HTR-8/SVneo (cell line): ENCODE measurements at places on chromosomes 6 and 20.

DNA sequence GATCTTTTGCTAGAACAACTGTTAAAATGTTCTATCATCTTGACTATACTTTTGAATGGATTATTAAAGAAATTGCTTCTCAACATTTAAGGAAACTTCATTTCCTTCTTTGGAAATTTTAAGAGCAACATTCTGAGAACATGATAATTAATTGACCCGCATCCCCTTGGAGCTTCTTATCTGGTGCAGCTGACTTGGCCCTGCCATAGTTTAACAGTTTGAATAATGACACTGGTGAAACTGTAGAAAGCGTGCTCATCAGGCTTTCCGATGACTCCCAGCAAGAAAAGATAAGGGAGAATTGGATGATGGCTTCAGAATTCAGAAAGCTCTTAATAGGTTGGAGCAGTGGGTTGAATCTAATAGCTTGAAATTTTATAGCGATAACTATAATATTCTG lies 38.1 kb downstream of the SNX9 start:
- no peak for DNase-seq

- DNase-seq: no peak
Observed at GRCh38 chr20:14385176-14385740, 47.8 kb upstream of the FLRT3 start.

- no peak for DNase-seq
Observed at GRCh38 chr20:54869765-54870164, 394.4 kb downstream of the DOK5 start.

DNA sequence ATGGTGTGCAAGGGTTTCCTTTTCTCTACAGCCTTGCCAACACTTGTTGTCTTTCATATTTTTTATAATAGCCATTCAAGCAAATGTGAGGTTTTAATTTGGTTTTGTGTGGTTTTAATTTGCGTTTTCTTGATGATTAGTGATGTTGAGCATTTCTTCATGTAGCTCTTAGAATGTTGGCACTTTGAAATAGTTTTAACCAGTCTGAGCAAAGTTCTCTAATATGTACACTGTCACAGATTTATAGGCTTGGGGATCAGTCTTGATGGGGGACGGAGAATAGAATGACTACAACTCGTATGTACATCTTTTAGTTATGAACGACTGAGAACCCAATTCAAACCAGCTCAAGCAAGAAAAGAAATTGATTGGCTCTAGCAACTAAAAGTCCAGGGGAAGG lies 1003.1 kb downstream of the KIF16B start:
- DNase-seq: no peak

- no peak for DNase-seq
Observed at GRCh38 chr6:31267651-31268368, 4.1 kb downstream of the HLA-C start.

- DNase-seq: peak; percentile 96
Observed at GRCh38 chr20:47274401-47275108, 81.9 kb downstream of the ZMYND8 start.

DNA sequence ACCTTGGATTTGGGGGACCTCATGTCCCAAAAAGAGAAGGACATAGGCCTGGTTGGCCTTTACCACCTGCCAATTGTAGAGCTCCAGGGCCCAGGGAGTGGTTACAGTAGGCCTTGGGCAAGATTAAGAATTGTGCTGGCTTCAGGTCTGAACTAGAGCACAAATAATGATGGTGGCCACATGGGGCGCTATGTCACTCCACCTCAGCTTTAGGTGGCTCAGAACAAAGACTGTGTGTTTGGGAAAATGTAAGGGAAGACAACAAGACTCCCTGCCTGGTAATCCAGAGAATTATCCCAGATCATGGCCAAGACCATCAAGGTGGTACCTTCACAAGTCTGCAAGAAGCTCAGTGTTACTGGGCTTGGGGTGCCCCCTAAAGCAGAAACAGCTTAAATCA lies 224.9 kb upstream of the OPRM1 start:
- DNase-seq: no peak

- DNase-seq: no peak
Observed at GRCh38 chr20:46330072-46330763, 21.9 kb upstream of the CDH22 start.

DNA sequence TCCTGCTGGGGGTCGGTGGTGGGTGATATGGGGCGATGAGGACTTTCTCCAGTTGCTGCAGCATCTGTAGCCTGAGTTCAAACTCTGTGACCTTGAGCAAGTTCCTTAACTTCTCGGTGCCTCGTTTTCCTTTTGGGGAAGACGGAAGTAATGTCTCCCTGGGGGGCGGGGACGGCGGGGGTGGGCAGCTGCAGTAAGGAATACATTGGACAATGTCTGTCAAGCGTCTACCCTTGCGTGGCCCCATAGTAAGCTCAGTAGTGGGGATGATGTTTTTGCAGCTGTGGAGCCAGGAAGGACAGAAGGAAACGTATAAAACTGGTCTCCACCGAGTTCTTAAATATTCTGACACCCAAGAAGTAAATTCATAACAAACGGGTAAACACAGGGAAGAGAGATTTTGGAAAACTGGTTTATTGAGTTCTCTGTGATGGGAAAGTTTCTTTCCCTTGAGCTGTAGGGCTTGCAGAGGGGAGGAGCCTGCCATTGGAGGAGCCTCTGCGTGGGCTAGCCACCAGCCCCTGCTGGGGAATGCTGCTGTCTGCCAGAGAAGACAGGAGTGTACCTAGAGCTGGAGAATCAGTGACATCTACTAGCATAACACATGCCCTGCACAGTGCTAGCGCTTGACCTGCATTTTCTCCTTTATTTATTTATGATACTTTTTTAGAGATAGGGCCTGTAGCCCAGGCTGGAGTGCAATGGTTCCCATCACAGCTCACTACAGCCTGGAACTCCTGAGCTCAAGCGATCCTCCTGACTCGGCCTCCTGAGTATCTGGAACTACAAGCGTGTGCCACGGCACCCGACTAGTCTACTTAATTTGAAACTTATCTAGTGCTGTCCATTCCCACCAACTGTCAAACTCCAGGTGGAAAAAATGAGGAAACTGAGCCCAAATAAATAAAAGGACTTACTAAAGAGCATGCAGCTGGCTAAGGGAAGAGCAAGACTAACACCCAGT lies 1.2 kb upstream of the ACSS1 start:
- DNase-seq: no peak

GRCh38 chr6:38684237-38684636 lies 18.7 kb downstream of the GLO1 start:
- DNase-seq: no peak

- DNase-seq: peak; percentile 3
Observed at GRCh38 chr6:55528624-55529023, 50.4 kb downstream of the HMGCLL1 start.

DNA sequence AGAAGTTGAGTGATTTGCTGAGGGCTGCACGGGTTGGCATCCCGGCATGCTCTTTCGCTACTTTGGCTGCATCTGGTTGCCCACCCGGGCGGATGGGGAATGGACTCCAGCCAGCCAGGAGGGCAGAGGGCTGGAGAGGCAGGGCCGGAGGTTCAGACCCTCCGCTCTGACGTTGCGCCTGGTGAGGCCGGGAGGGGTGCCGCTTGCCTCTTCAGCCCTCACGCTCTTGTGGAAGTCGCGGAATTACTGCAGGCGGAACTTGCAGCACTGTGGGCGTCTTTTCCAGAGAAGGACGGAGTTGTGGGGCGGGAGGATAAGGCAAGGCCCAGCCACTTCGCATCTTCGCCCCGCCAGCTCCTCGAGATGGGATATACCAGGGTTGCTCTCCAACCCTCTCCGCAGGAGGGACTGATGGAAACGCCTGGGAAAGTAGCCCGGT lies 656 bp downstream of the RTEL1 start:
- no peak for DNase-seq

GRCh38 chr20:25236450-25237304 lies 11.2 kb upstream of the PYGB start:
- DNase-seq: no peak

DNA sequence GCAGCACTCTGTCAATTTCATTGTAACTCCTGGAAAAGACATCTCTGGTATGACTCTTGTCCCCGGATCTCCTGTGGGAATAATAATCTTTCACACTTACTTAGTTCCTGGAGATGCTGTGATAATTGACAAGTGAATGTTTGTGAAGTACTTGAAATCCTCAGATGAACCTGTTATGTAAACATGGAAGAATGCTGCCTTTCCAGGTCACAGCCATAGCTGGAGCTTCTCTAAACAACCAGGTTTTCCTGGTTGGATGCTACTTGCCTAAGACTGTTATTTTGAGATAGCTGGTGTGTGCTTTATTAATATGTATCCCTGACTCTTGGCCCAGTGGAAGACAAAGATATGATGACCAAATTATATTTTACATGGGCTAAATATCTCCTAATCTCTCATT lies 228.6 kb downstream of the KCNQ5 start:
- DNase-seq: no peak

DNA sequence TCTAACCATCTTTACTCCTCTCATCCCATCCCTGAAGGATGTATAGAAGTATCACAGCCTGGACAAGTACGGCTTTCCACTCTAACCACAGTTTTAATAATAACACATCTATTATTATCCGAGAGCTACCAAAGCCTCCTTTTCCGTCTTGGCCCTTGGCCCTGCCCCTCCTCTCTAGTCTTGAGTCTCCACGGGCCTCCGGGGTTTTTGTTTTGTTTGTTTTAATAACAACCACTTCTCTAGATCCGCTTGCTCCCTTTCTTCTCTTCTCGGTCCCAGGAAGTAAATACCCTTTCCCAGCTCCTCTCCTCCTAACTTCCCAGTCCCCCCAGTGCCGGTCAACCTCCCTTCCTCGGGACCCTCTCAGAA lies 661 bp downstream of the LCA5 start:
- DNase-seq: no peak

DNA sequence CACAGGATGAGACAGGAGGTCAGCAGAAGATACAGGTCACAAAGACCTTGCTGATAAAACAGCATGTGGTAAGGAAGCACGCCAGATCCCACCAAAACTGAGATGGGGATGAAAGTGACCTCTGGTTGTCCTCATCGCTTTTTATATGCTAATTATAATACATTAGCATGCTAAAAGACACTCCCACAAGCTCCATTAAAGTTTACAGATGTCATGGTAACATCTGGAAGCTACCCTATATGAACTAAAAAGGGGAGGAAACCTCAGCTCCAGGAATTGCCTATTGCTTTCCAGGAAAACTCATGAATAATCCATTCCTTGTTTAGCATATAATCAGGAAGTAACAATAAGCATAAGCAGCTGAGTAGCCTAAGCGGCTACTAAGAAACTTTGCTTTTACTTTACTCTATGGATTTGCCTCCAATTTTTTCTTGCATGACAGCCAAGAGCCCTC lies 8.4 kb upstream of the RIN2 start:
- DNase-seq: no peak

GRCh38 chr20:17225851-17226409 lies 910 bp upstream of the PCSK2 start:
- DNase-seq: no peak

- DNase-seq: peak; percentile 22
Observed at GRCh38 chr6:99151634-99152346, 197.7 kb downstream of the FAXC start.

DNA sequence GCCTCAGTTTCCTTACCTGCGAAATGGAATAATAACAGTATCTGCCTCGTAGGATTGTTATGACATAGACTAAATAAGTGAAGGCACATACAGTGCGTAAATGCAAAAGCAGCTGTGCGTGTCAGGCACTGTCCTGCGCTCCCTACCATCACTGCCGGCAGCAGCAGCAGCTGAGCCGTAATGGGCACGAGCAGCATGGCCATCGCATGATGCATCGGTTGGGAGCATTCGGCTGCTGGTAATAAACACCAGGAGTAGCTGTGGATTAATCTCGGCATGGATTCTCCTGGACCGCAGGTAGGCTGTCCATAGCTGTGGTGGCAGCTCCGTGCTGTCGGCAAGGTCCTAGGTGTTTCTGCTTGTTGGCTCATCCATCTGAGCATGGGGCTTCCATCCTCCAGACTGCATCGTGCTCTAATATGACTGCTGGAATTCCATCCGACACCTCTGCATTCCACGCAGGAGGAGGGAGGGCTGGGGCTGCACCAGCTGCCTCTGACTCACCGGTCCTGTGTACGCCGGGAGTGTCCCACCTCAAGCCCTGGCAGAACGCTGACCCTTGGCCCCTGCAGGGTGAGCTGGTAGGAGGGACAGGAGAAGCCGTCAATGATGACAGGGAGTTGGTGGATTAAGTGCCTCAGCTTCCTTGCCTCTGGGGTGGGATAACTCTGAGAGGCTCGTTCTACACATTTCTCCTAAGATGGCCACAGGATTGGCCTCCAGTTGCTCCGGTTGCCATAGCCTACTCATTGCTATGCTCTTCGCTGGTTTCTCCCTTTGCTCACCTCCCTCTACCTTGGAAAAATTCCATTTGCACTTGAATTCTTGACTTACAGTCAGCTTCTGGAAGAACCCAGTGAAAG lies 100.9 kb upstream of the PMEPA1 start:
- peak; percentile 91 for DNase-seq

- no peak for DNase-seq
Observed at GRCh38 chr6:10995114-10995707, 48.9 kb downstream of the ELOVL2 start.

DNA sequence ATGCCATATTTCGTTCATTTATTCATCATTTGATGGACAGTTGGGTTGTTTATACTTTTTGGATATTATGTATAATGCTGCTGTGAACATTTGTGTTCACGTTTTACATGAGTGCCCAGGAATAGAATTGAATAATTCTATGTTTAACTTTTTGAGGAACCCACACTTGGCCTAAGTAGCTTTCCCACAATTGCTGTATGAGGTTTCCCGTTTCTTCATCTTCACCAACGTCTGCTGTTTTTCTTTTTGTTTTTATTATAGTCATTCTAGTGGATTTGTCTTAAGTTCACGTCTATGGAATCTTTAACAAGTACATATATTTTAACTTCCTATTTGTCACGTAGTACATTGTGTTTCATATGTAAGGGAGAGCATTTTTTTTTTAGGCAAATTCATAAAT lies 110.3 kb downstream of the JARID2 start:
- DNase-seq: no peak

- peak; percentile 51 for DNase-seq
Observed at GRCh38 chr6:163965426-163966348, 551.2 kb downstream of the QKI start.

DNA sequence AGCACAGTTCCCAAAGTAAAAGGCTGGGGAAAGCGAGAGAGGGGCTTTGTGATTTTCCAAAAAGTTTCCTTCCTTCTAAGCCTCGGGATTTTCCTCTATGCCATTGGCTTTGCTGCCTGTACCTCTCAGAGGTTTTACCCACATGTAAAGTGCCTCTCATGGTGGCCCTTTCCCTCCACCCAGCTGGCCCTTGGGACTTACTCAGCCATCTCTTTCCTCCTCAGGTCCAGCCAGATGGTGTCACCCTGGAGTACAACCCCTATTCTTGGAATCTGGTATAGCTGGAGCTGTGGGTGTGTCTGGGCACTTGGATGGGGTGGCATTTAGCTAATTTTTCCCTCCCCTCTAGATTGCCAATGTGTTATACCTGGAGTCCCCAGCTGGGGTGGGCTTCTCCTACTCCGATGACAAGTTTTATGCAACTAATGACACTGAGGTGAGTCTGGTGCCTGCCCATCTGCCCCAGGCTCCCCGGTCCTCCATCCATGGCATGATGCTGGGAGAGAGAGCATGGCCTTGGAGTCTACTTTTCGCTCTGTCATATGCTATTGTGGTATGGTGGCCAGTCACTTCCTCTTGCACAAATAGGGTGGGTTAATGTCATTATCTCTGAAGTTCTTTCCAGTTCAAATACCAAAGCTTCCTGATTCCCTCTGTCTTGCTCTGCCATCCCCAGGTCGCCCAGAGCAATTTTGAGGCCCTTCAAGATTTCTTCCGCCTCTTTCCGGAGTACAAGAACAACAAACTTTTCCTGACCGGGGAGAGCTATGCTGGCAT lies 1.1 kb downstream of the CTSA start:
- peak; percentile 73 for DNase-seq

- peak; percentile 14 for DNase-seq
Observed at GRCh38 chr6:100175814-100176310, 181.8 kb upstream of the MCHR2 start.
